ENCODE measurements at places on chromosomes 5 and 9.

DNA sequence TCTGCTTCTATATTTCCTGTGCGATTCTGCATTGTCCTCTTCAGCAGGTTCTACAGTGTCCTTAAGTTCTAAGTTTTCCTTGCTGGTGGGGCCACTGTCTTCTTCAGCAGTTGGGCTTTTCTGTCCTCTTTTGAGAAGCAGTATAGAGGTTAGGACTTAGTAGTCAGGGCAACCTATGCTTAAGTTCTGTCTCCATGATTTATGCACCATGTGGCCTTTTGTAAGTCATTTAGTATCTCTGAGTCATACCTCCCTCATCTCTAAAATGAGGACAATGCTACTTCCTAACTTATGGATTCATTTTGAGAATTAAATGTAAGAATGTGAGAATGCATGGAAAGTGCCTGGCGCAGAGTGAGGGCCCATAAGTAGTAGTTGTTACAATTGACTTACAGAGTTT lies 46.8 kb downstream of the GRIN3A start:
- no peaks in the 10 kb centered on the region for H3K27me3 ChIP-seq
- no peak for DNase-seq
- no peak overlapping the region for H3K4me3 ChIP-seq
- H3K36me3 ChIP-seq: no peaks in the 10 kb centered on the region
- no peak overlapping the region for H3K27ac ChIP-seq

GRCh38 chr9:111036429-111036789 lies 1.9 kb downstream of the LPAR1 start:
- H3K36me3 ChIP-seq: peaks cover 2% of the 10 kb centered on the region
- H3K4me1 ChIP-seq: peaks cover 33% of the 10 kb centered on the region
- peak overlapping the region; percentile 88 for H3K4me3 ChIP-seq
- no peak for DNase-seq
- H3K27ac ChIP-seq: peak overlapping the region; percentile 76
- no peaks in the 10 kb centered on the region for H3K27me3 ChIP-seq

DNA sequence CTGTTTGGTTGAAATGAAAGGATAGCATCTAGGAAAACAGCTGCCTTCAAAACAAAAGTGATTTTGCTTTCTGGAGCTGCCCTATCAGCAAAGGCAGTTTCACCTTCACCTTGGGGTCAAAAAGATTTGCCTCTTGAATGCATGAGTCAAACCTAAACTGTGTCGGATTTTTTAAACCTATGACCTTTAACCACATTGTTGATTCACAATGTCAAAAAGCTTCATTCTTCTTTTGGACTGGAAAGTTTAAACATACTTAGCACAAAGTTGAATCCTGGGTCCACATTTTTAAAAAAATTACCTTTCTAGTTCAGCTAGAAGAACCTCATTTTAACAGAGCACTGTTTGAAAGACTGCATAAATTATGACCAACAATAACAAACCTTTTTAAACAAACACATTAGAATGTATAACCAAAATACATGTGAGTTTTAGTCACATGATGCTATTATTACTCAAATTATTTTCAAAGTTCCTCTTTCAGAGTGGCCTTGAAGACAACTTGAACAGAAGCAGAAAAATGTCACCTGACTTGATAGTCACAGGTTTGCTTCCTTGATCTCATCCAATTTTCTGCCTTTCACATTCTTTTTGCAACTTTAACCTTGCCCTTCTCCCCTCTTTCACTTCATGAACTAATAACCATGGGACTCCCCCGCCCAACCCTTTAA lies 109.7 kb upstream of the LHFPL2 start:
- DNase-seq: peak; percentile 35
- H3K27ac ChIP-seq: no peak overlapping the region
- peaks cover 33% of the 10 kb centered on the region for H3K4me1 ChIP-seq
- H3K4me3 ChIP-seq: no peak overlapping the region
- H3K36me3 ChIP-seq: no peaks in the 10 kb centered on the region

GRCh38 chr5:73435759-73436534 lies 12.6 kb downstream of the FOXD1 start:
- H3K27me3 ChIP-seq: no peaks in the 10 kb centered on the region
- no peak for DNase-seq
- no peak overlapping the region for H3K27ac ChIP-seq
- no peaks in the 10 kb centered on the region for H3K36me3 ChIP-seq
- H3K4me1 ChIP-seq: peaks cover 26% of the 10 kb centered on the region

- H3K36me3 ChIP-seq: no peaks in the 10 kb centered on the region
- no peaks in the 10 kb centered on the region for H3K27me3 ChIP-seq
- H3K4me1 ChIP-seq: peaks cover 27% of the 10 kb centered on the region
- no peak overlapping the region for H3K4me3 ChIP-seq
- DNase-seq: no peak
These were observed 87.5 kb downstream of the DAB2IP start for GRCh38 chr9:121738968-121739367.

DNA sequence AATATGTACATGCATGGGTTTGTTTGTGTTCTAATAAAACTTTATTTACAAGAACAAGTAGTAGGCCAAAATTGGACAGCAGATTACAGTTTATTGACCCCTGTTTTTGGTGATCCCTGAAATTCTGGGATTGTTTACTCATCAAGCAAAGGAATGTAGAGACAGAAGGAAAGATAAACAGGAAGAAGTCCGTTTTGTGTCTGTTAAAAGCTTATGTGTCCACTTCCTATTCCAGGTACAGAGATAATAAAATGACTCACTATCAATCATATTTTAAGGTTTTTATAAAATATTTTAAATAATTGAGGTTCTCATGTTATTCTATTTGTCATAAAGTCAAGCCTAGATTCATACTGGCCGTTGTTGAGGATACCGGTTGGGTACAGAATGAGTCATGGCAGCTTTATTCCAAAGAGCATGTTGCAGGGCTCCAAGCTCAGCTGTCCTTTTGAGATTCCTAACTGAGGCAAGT lies 214.9 kb upstream of the DAB2 start:
- H3K27ac ChIP-seq: peak overlapping the region; percentile 15
- H3K4me3 ChIP-seq: no peak overlapping the region
- no peaks in the 10 kb centered on the region for H3K36me3 ChIP-seq
- peaks cover 4% of the 10 kb centered on the region for H3K4me1 ChIP-seq

GRCh38 chr9:25935188-25935587 lies 256.9 kb upstream of the TUSC1 start:
- no peaks in the 10 kb centered on the region for H3K36me3 ChIP-seq
- DNase-seq: no peak
- no peaks in the 10 kb centered on the region for H3K4me1 ChIP-seq
- no peak overlapping the region for H3K4me3 ChIP-seq
- H3K27me3 ChIP-seq: no peaks in the 10 kb centered on the region
- H3K27ac ChIP-seq: no peak overlapping the region

DNA sequence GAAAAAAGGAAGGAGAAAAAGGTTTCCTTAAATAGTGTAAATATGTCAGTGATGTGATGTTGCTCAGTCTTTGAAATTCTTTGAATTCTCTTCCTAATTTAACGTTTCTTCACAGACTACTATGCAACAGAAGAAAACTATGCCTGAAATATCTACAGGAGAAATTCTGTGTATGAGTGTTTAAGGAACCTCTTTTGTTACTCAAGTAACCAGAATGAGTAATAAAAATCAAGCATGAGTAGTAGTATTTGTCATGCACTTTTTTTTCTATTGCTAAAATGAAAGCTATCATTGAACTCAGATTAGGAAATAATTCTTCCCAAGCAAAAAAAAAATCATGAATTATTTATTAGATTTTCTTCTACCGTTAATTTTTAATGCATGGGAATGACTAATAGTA lies 20.3 kb upstream of the THG1L start:
- peak overlapping the region; percentile 73 for H3K27ac ChIP-seq
- H3K4me3 ChIP-seq: no peak overlapping the region
- peaks cover 32% of the 10 kb centered on the region for H3K4me1 ChIP-seq
- DNase-seq: peak; percentile 62

GRCh38 chr9:31336386-31336785 lies 1048.1 kb upstream of the ACO1 start:
- no peaks in the 10 kb centered on the region for H3K4me1 ChIP-seq
- H3K4me3 ChIP-seq: no peak overlapping the region
- no peaks in the 10 kb centered on the region for H3K36me3 ChIP-seq
- H3K27me3 ChIP-seq: no peaks in the 10 kb centered on the region

- no peak overlapping the region for H3K27ac ChIP-seq
- no peaks in the 10 kb centered on the region for H3K27me3 ChIP-seq
- H3K4me3 ChIP-seq: no peak overlapping the region
- peak; percentile 51 for DNase-seq
- peaks cover 24% of the 10 kb centered on the region for H3K36me3 ChIP-seq
- no peaks in the 10 kb centered on the region for H3K4me1 ChIP-seq
These were observed 25.9 kb upstream of the PRDM12 start for GRCh38 chr9:130638284-130639123.

GRCh38 chr9:91623004-91623403 lies 199.4 kb upstream of the NFIL3 start:
- H3K4me3 ChIP-seq: no peak overlapping the region
- H3K4me1 ChIP-seq: no peaks in the 10 kb centered on the region
- H3K36me3 ChIP-seq: no peaks in the 10 kb centered on the region
- peaks cover 2% of the 10 kb centered on the region for H3K27me3 ChIP-seq
- no peak overlapping the region for H3K27ac ChIP-seq

DNA sequence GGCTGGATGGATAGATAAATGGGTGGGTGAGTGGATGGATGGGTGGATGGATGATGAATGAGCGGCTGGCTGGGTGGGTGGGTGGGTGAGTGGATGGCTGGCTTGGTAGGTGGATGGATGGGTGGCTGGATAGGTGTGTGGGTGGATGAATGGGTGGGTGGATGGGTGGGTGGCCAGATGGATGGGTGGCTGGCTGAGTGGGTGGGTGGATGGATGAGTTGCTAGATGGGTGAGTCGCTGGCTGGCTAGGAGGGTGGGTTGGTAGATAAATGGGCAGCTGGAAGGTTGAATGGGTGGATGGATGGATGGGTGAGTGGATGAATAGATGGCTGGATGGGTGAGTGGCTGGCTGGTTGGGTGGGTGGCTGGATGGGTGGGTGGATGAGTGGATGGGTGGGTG lies 27.9 kb upstream of the CEP72 start:
- no peaks in the 10 kb centered on the region for H3K36me3 ChIP-seq
- H3K4me1 ChIP-seq: no peaks in the 10 kb centered on the region

DNA sequence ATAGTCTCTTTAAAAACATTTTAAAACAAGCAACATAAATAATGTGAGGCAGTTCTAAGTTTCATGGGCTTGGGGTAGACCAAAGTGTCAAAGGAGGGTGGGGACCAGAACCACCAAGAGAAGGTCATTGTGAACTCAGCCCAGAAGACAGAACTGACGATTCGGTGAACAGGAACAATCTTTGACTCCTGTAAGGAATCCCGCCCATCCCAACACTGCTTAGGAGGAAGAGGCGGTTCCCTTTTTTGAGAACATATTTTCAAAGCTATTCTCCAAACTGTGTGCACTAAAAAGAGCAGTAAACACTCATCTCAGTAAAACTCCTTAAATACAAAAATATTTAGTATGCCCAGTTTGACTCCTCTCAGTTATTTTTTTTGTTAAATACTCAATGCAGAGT lies 176.5 kb upstream of the TLE4 start:
- no peak for DNase-seq
- no peaks in the 10 kb centered on the region for H3K4me1 ChIP-seq
- H3K36me3 ChIP-seq: no peaks in the 10 kb centered on the region
- no peak overlapping the region for H3K4me3 ChIP-seq

- no peak overlapping the region for H3K4me3 ChIP-seq
- H3K27me3 ChIP-seq: no peaks in the 10 kb centered on the region
- H3K27ac ChIP-seq: no peak overlapping the region
- H3K4me1 ChIP-seq: peaks cover 3% of the 10 kb centered on the region
These were observed 19.2 kb downstream of the TEX53 start for GRCh38 chr9:114638404-114638803.

GRCh38 chr5:150122158-150122510 lies 33.5 kb downstream of the PDGFRB start:
- H3K27ac ChIP-seq: no peak overlapping the region
- no peaks in the 10 kb centered on the region for H3K4me1 ChIP-seq
- no peaks in the 10 kb centered on the region for H3K27me3 ChIP-seq
- H3K4me3 ChIP-seq: no peak overlapping the region
- DNase-seq: peak; percentile 78

- no peaks in the 10 kb centered on the region for H3K36me3 ChIP-seq
- H3K27me3 ChIP-seq: no peaks in the 10 kb centered on the region
- no peak for DNase-seq
These were observed 3.7 kb upstream of the HOMER1 start for GRCh38 chr5:79517601-79518000.

- H3K36me3 ChIP-seq: peaks cover 1% of the 10 kb centered on the region
- no peak overlapping the region for H3K4me3 ChIP-seq
- H3K27ac ChIP-seq: no peak overlapping the region
- H3K27me3 ChIP-seq: no peaks in the 10 kb centered on the region
These were observed 13.4 kb downstream of the ZBED3 start for GRCh38 chr5:77073667-77074066.

DNA sequence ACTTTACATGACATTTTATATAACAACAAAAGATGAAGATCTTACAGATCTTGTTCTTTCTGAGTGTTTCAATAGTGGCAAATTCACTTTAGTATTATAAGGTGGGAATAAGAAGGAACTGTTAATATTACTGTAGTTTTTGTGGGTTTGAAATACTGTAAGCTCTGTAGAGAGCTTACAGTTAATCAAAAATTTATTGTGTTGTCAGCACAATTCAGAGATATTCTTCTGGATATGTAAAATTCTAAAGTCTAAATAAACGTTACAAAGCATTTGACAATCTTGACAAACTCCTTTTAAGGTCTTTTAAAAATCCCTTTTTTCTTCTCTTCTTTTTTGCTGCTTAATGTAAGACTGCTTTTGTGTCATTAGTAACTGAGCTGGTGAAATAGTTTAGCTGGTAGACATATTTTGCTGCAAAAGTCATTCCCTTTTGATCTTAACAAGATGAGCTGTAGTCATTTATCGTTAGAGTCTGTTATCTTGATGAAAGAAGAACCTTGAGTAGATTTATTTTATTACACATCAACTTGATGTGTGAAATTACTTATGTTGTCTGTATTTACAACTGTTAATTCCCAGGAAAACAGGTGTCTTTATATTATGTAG lies 186.0 kb downstream of the WDR70 start:
- H3K27ac ChIP-seq: no peak overlapping the region
- no peaks in the 10 kb centered on the region for H3K4me1 ChIP-seq
- DNase-seq: no peak
- H3K36me3 ChIP-seq: no peaks in the 10 kb centered on the region

- H3K36me3 ChIP-seq: no peaks in the 10 kb centered on the region
- H3K27ac ChIP-seq: no peak overlapping the region
- no peaks in the 10 kb centered on the region for H3K4me1 ChIP-seq
These were observed 8.1 kb downstream of the FSD1L start for GRCh38 chr9:105455836-105456475.
